ENCODE measurements at places on chromosomes 3 and 15.

DNA sequence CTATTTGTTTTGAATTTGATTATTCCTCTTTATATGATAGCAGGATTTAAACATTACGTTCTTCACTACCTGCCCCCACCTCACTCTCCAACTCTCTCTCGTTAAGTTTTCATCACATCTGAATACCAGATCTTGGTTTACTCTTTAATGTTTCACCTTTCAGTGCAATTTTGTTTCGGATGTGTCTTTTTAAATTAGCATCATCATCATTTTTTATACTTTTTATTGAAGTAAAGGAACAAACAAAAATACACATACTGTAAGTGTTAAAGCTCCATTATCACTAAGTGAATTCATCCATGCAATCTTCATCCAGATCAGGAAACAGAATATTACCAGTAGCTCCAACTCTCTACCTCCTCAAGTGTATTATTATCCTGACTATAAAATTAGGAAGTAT lies 310.6 kb downstream of the C3orf38 start:
- DNase-seq, result no peak

- no peak for DNase-seq
These were observed 174.0 kb downstream of the ERC2 start for GRCh38 chr3:56294286-56294685.

DNA sequence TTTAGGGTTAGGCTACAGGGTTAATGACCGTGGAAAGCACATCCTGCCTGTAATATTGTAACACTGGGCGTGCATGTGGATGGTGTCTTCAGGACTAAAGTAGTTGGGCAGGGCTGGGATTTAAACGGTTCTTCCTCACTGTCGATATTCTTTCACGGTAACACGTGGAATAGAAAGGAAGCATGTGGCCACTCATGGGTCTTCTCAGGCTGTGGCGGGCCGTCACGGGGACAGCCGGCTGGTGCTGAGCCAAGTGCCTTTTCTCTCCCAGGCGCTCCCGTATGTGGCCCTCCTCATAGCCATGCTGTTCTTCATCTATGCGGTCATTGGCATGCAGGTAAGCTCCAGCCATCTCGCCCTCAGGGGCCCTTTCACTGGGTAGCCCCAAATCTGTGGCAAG lies 73.7 kb downstream of the CHDH start:
- no peak for DNase-seq

GRCh38 chr3:153970047-153970446 lies 151.1 kb upstream of the ARHGEF26 start:
- no peak for DNase-seq

- DNase-seq, result no peak
These were observed 64.5 kb downstream of the THBS1 start for GRCh38 chr15:39645138-39645975.

DNA sequence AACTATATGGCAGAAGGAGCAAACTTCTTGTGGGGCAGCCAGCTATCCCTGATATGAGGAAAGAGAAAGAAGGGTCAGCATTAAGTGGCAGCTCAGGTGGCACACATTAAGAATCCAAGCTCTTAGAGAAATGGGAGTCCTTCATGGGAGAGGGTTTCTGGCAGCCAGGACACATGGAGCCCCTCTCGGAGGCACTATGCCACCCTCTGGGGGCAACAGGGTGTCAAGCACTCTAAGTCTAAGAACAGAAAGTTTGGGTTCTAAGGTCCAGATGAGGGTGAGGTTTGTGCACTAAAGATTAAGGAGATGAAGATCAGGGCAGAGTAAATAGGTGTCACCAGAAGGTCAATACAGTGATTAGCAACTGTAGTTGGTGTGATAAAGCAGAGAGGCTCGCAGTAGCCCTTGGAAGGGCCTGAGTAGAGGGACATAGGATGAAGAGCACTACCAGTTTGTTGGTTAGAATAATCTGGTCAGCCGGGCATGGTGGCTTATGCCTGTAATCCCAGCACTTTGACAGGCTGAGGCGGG lies 89.3 kb downstream of the ST6GAL1 start:
- DNase-seq, result no peak

DNA sequence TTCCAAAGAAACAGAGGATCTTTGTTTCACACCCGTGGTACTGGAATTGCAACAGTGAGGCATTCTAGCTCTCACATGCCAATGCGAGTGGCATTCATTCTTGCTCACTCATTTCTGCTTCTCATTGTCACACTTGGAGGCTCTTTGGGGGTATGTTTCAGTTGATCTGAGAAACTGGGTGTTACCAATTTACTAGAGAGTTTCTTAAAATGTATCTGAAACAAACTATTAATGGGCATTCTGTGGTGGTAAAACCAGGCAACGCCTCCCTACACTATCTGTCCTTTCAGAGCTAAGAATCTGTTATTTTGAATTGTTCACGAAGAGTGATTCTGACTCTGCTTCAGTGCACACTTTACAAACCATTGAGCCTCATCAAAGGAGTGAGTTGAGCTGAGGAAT lies 140.6 kb upstream of the BHLHE40 start:
- DNase-seq, result no peak

GRCh38 chr15:72375501-72375845 lies 341 bp downstream of the HEXA start:
- DNase-seq, result no peak

DNA sequence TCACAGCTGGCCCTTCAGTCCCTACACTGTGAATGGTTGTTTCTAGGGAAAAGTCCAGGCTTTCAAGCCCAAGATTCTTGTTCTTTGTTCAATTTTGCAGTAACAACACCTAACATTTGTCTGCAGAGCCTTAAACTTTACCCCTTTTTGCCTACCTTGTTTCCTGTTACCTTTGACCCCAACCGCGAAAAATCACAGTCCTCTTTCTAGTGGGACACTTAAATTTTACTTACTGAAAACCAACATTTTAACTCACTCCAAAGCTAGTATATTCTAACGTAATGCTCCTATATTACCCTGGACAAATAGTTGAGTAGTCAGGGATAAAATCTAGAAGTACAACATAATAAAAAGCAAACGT lies 649 bp upstream of the PIK3CB start:
- no peak for DNase-seq

DNA sequence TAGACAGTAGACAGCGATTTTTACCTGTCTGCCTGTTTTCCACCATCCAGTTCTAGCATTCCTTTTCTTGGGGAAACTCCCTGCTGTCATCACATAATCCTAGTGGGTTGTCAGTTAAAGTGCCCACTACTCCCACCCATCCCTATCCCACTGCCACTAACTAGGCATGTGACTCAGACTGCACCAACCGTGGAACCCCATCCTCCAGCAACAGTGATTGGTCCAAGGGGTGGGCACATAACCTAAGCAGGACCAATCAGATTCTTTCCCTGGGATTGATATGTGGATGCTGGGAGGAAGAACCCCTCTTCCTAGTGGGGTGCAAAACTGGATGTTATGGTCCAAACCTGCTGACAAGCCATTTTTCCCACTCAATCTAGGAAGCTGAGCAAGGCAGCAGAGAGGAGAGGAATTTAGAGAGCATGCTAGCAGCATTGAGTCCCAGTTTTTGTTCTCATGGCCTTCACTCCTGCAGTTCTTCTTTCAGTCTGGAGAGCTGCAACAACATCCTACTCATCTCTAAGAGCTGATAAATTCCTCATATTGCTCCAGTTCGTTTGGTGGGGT lies 3.9 kb upstream of the INSYN1 start:
- DNase-seq, result no peak
